ENCODE measurements at places on chromosomes 16 and 17. TPM values are rescaled to one million over a fixed set of nuclear protein-coding genes. Genes with fewer than 3 reads are reported as not detected.

GRCh38 chr17:61130330-61130729, 269.3 kb upstream of the TBX2 start:
- DNase-seq: no peak

GRCh38 chr17:28065706-28066105, 23.2 kb downstream of the NLK start:
- no peak for DNase-seq

- DNase-seq: no peak
Measured at GRCh38 chr16:75527825-75528299, 8.0 kb downstream of the CHST5 start.

DNA sequence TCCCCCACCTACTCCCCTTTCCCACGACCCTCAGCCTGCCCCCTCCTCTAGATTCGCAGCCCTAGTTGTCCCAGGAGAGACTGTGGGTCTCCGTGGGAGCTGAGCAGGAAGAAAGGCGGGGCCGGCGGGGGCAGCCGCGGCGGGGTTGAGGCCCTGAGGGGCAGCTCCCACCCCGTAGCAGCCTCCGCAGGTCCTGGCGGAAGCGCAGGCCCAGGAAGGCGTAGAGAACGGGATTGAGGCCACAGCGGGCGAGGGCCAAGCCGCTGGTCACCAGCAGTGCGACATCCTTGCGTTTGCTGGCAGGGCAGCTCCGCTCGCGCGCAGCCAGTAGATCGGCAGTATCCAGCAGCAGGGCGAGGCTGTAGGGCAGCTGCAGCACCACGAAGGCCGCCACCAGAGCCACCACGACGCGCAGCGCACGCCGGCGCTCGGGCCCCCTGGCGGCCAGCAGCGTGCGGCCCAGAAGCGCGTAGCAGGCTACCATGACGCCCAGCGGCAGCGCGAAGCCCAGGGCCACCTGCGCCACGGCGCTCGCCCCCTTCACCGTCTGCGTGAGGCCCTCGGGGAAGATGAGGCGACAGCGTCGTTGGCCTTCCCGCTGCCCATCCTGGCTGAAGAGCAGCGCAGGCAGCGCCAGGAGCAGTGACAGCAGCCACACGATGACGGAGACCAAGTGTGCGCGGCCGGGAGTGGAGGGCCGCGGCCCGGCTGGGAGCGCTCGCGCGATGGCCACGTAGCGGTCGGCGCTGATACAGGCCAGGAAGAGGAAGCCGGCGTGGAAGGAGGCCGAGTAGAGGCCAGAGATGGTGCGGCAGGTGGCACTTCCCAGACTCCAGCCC, 1.9 kb downstream of the CCR10 start:
- DNase-seq: no peak

GRCh38 chr16:70737377-70738082, 51.7 kb upstream of the MTSS2 start:
- DNase-seq: no peak

DNA sequence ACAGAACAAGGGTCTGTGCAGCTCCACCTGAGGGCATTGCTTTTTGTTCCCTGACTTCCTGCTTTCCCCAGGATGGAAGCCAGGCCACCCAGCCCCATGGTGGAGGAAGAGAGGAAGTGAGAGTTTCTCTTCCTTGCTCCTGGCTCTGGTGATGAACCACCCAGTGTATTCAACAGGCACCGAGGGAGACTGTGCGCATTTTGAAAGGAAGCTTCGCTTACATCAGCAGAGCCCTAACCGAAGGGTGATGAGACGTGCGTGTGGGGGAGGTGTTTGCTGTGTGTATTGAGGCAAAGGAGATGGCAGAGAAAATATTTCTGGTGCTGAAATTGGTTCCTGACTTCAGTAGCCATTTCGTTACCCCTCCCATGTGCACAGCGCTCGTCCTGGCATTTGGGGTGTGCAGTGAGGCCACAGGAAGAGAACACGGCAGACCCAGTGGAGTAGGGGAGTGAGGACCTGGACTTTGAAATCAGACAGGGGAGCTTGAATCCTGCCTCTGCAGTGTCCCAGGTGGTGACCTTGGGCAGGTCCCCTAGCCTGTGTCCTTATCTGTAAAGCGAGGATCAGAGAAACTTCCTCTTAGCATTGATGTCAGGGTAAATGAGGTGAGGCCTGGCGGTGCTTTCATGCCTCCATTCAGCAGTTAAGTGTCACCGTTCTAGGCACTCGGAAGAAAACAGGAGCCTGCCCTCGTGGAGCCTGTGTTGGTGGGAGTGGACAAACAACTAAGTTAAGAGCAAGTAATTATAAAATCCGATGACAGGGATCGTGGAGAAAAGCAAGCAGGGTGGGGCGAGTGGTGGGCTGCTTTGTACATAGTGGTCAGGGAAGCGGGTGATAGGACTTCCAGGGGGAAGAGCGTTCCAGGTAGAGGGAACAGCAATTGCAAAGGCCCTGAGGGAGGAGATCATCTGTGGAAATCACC, 7.4 kb downstream of the CMIP start:
- no peak for DNase-seq

DNA sequence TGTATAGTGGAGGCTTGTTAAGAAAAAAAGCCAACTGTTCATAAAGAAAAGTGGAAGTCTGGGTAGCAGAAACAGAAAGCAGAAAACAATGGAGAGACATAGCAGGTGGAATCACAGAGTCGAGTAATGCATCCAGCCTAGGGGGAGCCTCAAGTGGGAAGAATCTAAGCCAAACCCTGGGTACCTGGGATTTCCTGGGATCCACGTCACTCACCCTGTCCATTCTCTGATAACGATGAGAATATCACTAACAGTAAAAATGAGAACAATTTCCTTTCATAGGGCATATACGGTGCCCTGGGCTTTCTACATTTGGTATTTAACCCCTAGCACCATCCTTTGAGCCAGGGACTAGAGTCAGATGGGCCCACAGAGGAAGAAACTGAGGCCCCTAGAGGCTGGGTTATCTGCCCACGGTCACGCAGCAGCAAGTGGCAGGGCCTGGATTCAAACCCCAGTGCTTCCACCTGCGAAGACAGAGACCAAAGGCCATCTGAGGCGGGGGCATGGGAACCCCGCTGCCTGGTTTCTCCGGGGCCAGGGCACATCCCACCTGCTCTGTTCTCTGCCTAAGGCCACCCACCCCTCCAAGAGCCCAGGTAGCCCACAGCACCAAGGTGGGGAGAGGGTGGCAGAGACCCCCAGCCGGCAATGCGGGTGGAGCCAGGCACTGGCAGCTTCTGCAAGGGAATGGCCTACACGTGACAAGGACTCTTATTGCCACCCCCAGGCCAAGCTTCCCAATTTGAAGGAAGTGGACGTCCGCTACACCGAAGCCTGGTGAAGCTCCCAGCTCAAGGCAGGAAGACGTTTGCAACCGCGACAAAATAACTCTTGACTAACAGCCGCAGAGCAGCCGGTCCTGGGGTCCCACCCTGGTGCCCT, 69.8 kb upstream of the PLCG2 start:
- no peak for DNase-seq

DNA sequence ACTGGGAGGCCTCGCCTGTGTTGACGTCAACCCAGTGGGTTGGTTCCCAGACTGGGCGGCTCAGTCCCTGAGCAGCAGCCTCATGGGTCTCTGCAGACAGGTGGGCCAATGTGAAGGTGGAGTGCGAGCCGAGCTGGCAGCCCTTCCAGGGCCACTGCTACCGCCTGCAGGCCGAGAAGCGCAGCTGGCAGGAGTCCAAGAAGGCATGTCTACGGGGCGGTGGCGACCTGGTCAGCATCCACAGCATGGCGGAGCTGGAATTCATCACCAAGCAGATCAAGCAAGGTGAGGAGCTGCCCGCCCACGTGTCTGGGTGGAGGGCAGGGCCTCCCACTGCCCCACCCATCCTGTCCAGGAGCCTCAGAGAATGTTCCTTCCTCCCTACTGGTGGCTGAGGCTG, 44.1 kb downstream of the MRC2 start:
- DNase-seq: peak; percentile 92

- no peak for DNase-seq
Measured at GRCh38 chr17:58337210-58337599, 8.6 kb upstream of the TSPOAP1 start.

- no peak for DNase-seq
Measured at GRCh38 chr17:7017827-7018200, 5.0 kb upstream of the BCL6B start.

DNA sequence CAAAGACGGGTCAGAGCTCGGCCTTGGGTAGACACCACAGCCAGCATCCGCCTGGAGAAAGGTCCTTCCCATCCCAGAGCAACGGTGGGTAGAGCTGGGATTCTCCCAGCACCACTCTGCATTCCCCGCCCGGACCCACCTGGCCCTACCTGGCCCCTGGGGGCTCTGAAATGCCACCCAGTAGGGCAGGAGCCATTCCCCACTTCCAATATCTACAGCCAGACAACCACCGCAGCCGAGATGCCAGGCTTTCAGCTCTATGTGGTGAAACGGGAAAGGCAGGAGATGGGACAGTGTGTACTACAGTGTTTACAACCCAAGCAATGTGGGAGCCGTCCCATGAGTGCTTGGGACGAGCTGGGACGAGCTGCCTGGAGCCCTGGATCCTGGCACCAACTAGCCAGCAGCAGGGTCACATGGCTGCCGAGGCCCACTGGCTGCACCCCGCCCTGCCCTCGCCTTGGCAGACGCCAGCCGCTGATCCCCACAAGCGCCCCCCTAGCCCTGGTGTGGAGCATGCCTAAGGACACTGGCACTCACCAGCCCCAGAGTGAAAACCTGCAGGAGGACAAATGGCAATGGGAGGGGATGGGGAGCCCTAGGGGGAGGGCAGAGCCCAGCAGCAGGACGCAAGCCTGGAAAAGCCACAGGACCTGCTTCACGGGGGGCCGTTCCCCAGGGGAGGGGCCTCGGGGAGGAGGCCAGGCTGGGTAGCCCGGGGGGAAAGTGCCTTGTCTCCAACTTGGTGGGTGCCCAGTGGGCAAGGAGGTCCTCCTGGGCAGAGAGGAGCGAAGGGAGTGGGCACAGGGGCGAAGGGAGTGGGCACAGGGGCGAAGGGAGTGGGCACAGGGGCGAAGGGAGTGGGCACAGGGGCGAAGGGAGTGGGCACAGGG, 13.5 kb downstream of the TMC6 start:
- DNase-seq: no peak

DNA sequence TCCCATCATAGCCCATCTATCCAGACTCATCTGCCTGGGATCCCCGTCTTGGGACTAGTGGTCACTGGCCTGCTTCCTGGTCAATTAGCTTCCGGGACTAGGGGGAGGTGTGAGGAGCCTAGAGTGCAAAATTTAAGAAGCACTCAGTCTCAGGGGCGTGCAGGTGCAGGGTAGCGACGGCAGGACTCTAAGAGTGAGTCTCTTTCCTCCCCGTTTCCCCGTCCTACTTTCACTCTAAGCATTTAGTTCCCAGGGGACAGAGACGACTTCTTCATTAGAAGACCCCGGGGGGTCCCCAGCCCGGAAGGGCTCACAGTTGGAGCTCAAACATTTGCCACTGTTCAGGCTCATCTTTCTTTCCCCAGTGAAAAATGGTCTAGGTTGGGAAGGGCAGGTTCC, 677 bp upstream of the ZNHIT3 start:
- no peak for DNase-seq

DNA sequence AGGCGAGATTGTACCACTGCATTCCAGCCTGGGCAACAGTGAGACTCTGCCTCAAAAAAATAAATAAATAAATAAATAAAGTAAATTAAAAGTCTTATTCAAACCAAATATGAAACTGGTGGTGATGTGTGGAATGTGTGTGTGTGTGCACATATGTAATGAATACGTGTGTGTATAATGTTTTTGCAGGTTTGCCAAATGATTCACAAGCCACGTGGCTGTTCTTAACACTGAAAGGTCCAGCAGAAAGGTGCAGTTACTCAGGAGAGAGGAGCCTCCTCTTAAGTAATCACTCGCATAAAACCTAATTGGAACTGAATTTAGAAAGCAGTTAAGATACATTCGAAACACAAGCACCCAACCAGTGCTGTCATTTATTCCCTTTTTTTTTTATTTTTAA, 22.9 kb downstream of the GDE1 start:
- no peak for DNase-seq

DNA sequence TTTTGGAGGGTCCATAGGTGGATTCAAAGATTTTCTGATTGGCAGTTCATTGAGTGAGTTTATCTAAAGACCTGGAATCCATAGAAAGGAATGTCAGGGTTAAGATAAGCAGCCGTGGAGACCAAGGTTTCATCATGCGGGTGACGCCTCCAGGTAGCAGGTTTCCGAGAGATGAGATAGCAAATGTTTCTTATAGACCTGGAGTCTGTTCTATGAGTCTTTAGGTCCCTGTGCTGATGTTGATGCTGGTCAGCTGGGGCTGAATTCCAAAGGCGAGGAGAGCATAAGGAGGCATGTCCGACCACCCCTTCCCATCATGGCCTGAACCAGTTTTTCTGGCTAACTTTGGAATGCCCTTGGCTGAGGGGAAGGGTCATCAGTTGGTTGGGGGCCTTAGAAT, 80.2 kb downstream of the RAP1GAP2 start:
- DNase-seq: no peak

DNA sequence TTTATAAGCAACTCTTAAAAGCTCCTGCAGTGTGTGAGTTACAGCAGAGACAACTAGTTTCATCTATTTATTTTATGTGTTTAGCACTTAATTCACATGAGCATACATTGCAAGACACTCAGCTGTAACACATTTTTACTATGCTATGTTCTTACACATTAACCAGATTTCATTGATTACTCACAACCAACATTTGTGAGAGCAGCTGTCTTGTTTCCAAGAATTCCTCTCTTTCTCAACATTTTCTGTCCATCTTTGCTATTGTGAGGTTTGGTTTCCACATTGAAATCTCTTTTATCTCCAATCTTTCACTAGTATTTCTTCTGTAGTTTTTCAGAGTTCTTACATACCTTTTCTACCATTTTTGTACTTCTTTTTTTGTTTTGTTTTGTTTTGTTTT, 51.2 kb downstream of the COPRS start:
- no peak for DNase-seq

- DNase-seq: no peak
Measured at GRCh38 chr16:19659554-19659953, 58.5 kb downstream of the KNOP1 start.

DNA sequence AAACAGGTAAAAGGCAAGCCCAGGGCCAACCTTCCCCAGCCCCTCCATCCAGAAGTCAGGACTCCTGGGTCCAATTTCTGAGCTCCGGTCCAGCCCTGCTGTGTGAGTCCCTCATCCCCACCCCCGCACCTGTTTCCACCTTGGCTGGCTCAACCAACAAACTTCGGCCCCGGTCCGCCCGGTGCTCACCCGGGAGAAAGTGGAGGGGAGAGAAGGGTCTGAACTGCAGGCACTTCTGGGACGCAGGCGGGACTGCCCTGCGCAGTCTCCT, 541 bp downstream of the RHBDF2 start:
- DNase-seq: no peak

- DNase-seq: no peak
Measured at GRCh38 chr16:17370223-17370707, 100.5 kb downstream of the XYLT1 start.

The SLC35G6 gene
- polyA plus RNA-seq: not detected

The NDUFAF8 gene
- 99.5 TPM for polyA plus RNA-seq

The IRX5 gene
- 2.7 TPM for polyA plus RNA-seq

The SYT17 gene
- not detected for polyA plus RNA-seq

The GNGT2 gene
- not detected for polyA plus RNA-seq

The CD300LB gene
- not detected for polyA plus RNA-seq

The NLRC5 gene
- polyA plus RNA-seq: 7.8 TPM

The FZD2 gene
- 4.6 TPM for polyA plus RNA-seq

The TPSD1 gene
- polyA plus RNA-seq: not detected

The USP6 gene
- not detected for polyA plus RNA-seq

The ST6GALNAC1 gene
- polyA plus RNA-seq: 0.84 TPM

The PRSS21 gene
- polyA plus RNA-seq: 0.99 TPM
